ENCODE measurements at places on chromosomes 7 and 10. TPM values are rescaled to one million over a fixed set of nuclear protein-coding genes. Genes with fewer than 3 reads are reported as not detected.

The RSPH10B2 gene
- polyA plus RNA-seq: 1.4 TPM

The LRRD1 gene
- 0.13 TPM for polyA plus RNA-seq

The STEAP2 gene
- polyA plus RNA-seq: 2.2 TPM

DNA sequence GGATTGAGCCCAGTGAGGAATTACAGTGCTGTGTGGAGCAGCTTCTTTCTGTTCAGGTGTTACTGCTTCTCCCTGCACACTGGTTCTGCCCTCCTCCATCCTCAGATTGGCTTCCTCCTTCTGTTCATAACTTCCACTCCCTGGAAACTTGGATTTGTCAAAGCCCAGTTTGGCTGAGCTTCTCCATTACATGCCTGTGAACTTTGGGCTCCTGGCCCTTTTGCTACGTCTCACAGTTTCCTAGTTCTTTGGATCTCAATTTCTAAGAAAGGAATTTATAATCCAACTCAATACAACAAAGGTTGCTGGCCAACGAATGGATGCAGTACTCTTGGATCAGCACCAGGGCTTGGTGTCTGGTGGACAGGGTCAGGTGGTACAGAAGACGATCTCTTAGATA lies 318.1 kb downstream of the RPS24 start:
- H3K4me1 ChIP-seq: no peaks in the 10 kb centered on the region
- H3K27ac ChIP-seq: no peak overlapping the region
- no peaks in the 10 kb centered on the region for H3K36me3 ChIP-seq
- no peak overlapping the region for H3K4me3 ChIP-seq

GRCh38 chr10:6299234-6299633 lies 96.5 kb downstream of the PFKFB3 start:
- peak overlapping the region; percentile 94 for H3K27ac ChIP-seq
- peak; percentile 91 for DNase-seq

GRCh38 chr10:76319661-76320060 lies 888.2 kb downstream of the LRMDA start:
- H3K27me3 ChIP-seq: no peaks in the 10 kb centered on the region
- no peaks in the 10 kb centered on the region for H3K36me3 ChIP-seq
- DNase-seq: no peak
- no peak overlapping the region for H3K4me3 ChIP-seq
- H3K4me1 ChIP-seq: no peaks in the 10 kb centered on the region

- H3K27me3 ChIP-seq: no peaks in the 10 kb centered on the region
- DNase-seq: no peak
Measured at GRCh38 chr7:85287106-85287825, 100.4 kb upstream of the SEMA3D start.

DNA sequence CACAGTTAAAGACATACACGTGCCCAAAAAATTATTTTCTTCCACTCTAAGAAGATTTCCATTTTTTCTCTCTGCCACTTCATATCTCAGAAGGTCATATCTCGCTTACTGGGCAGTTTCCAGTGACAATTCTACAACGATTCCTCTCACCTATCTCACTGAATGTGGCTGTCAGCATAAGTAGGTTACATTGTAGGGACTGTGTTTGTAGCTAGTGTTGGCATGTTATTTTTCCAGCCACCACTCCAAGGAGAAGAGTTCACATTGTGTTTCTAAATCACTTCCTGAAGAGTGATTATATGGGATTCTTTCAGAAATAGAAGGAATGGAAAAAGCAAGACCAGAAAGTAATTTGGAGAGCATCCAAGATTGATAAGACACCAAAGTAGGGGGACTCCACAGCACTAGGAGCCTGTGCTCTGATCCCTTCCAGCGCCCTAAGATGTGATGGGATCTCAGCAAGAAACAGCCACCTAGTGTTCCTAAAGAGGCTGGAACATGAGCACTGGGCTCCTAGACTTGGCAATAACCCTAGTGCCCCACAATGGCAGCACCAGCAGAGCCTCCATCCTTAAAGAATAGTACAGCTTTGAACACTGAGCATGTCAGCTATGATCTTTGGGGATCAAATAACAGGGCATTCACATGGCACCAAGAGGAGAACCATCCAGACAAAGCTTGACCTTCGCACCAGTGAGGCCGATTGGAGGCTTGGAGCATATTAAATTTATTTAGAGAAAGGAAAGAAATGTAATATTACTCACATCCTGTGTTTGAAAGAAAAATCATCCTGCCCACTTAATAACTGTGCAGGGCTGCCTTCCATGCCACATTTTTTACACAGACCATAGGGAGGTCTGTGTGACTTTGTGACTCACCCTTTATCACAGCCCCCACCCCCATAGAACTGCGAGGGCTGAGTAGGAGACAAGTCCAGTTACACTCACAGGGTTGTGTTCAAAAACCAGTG lies 51.8 kb downstream of the CAV1 start:
- no peaks in the 10 kb centered on the region for H3K27me3 ChIP-seq
- H3K4me1 ChIP-seq: no peaks in the 10 kb centered on the region

- H3K27me3 ChIP-seq: no peaks in the 10 kb centered on the region
- DNase-seq: no peak
- no peak overlapping the region for H3K27ac ChIP-seq
- H3K4me3 ChIP-seq: no peak overlapping the region
- no peaks in the 10 kb centered on the region for H3K4me1 ChIP-seq
Measured at GRCh38 chr10:20995123-20995987, 98.2 kb upstream of the NEBL start.

DNA sequence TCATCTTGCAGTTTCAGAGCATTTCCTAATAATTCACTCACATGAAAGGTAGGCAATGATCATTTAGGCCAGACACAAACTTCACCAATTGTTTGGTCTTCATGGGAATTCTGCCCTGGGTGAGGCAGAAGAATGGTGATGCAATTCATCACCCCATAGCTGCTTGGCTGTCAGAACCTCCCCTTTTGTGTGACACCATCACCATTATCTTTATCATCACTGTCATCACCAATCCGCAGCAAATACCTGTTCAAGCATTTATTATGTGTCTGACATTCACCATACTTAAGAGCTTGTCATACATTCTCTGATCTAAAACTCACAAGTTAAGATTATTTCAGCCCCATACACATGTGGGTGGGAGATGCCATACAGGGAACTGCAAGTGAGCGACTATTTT lies 799.5 kb upstream of the LRRN3 start:
- no peaks in the 10 kb centered on the region for H3K4me1 ChIP-seq
- H3K27ac ChIP-seq: no peak overlapping the region
- no peaks in the 10 kb centered on the region for H3K27me3 ChIP-seq
- H3K4me3 ChIP-seq: no peak overlapping the region
- DNase-seq: no peak
- no peaks in the 10 kb centered on the region for H3K36me3 ChIP-seq

DNA sequence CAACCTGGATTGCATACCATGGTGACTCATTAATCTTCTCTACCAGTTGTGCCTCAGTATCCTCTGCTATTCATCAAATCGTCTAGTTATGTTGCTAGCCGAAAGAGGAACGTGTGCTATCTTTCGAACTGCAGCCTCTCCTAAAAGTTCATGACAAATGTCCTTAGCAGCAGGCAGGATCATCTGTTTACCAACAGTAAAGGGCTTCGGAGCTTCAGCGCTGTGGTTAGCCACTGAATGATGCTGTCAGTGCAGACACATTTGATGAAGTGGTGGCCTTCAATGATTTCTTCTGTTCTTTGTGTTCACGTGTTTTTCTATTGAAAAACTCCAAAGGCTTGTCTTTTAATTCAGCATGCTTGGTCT lies 68.8 kb downstream of the CSTF2T start:
- DNase-seq: no peak
- no peak overlapping the region for H3K27ac ChIP-seq
- H3K27me3 ChIP-seq: no peaks in the 10 kb centered on the region

- H3K36me3 ChIP-seq: no peaks in the 10 kb centered on the region
- DNase-seq: no peak
- H3K27ac ChIP-seq: no peak overlapping the region
- H3K27me3 ChIP-seq: no peaks in the 10 kb centered on the region
Measured at GRCh38 chr10:114157912-114158311, 16.1 kb downstream of the CCDC186 start.

DNA sequence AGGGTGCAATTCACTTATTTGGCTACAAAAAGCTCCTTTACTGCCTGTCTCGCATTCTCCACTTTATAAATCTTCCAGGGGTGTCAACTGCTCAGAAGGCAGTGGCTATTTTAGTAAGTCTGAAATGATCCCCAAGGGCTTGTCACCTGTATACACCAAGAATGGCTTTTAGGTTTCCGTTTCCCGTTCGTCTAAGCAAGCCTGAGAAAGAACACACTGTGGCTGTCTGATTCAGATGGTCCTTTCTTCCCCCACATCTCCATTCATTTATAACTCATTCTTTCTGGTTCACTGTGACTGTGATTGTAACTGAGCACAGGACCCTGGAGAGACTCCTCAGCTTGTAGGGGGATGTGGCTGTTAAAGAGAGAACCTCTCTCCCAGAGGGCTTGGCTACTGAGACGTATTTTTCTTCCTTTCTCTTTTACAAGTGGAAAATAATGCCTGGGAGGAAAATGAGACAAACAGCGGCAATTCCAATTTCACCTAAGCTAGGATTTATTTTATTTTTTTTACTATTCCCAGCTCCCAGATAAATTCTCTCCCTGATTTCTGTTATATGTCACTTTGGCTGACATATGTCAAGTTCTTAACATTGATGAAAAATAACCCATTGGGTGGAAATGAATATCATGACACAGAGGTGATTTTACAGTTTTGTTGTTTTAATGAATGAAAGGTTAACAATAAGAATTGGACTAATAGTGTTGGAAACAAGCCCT lies 129.3 kb downstream of the FAM107B start:
- DNase-seq: no peak
- peak overlapping the region; percentile 14 for H3K27ac ChIP-seq
- peaks cover 2% of the 10 kb centered on the region for H3K4me1 ChIP-seq
- no peak overlapping the region for H3K4me3 ChIP-seq
- H3K27me3 ChIP-seq: no peaks in the 10 kb centered on the region

DNA sequence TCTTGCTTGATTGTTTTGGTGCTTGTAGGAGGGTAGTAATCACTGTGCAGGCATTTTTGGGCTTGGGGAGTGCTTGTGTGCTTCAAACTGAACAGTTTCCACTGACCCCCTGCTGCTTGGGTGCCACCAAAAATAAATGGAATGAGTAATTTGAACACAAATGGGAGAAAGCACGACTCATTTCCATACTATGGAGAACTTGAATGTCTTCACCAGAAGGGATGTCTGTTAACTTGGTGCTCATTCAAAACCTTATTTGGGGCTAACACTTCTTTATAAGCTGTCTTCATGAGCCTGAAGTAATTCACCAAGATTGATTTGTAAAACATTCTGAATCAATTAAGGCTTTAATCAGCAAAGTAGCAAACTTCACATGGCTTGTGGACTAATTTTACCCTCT lies 560.3 kb downstream of the SDK1 start:
- no peak overlapping the region for H3K27ac ChIP-seq
- H3K4me1 ChIP-seq: no peaks in the 10 kb centered on the region

DNA sequence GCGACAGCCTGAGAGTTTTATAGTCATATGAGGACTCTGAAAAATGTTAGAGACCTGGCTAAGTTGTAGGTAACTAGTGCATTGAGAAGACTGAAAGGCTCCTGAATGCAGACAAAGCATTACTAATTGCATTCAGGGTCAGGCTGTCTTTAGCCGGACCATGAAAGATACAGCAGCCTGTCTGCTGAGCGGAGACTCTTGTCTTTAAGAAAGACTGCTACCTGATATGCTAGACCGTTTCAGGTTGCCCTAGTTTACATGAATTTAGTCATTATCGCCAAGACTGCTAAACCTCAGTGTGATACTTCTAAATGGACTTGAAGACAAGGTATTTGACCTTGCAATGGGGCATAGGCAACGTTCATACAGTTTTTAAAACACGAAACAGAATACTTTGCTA lies 81.2 kb downstream of the BMPR1A start:
- peaks cover 12% of the 10 kb centered on the region for H3K36me3 ChIP-seq
- H3K4me3 ChIP-seq: no peak overlapping the region
- no peak overlapping the region for H3K27ac ChIP-seq
- H3K4me1 ChIP-seq: no peaks in the 10 kb centered on the region
- no peaks in the 10 kb centered on the region for H3K27me3 ChIP-seq

All from small intestine (tissue), 16 donors.